ENCODE measurements at places on chromosomes 13 and 19.

GRCh38 chr13:106602178-106602577 lies 34.2 kb upstream of the ARGLU1 start:
- no peak for DNase-seq

- no peak for DNase-seq
Observed at GRCh38 chr19:5030136-5030820, 61.4 kb downstream of the KDM4B start.

DNA sequence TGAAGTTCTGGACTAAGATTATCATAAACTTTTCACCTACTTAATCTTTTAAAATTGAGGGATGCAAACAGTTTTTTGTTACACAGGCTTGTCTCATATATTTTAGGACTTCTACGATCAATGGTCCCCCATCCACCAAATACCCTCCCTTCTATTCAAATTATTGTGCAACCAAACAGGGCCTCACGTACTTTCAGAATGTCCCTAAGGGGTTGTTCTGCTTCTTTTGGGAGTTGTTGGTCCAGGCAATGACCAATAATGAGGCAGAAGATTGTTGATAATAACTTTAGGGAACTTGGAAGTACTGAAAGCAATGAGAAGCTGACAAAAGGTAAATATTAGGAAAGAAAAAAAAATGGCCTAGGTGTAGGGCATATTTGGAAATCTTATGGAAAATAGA lies 2.9 kb downstream of the DNAJC15 start:
- no peak for DNase-seq

- DNase-seq: no peak
Observed at GRCh38 chr13:45191874-45192273, 9.0 kb downstream of the KCTD4 start.

GRCh38 chr13:104043184-104043583 lies 977.0 kb upstream of the SLC10A2 start:
- DNase-seq: no peak

- DNase-seq: no peak
Observed at GRCh38 chr13:80668452-80668851, 327.5 kb upstream of the SPRY2 start.

All from GM10248 (cell line).